Caco-2 (cell line): ENCODE measurements at places on chromosomes 1 and 21. TPM values are rescaled to one million over a fixed set of nuclear protein-coding genes. Genes with fewer than 3 reads are reported as not detected.

DNA sequence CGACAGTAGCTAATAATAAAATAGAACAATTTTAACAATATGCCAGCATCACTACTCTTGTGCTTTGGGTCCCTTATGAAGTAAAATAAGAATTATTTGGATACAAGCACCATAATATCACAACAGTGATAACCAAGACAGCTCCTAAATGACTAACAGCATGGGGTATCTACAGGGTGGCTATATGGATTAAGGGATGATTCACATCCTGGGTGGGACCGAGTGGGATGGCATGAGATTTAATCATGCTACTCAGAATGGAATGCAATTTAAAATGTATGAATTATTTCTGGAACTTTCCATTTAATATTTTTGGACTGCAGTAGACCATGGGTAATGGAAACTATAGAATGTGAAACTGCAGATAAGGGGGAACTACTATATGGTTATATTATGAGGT, 28.1 kb upstream of the B3GALNT2 start:
- DNase-seq, result no peak

DNA sequence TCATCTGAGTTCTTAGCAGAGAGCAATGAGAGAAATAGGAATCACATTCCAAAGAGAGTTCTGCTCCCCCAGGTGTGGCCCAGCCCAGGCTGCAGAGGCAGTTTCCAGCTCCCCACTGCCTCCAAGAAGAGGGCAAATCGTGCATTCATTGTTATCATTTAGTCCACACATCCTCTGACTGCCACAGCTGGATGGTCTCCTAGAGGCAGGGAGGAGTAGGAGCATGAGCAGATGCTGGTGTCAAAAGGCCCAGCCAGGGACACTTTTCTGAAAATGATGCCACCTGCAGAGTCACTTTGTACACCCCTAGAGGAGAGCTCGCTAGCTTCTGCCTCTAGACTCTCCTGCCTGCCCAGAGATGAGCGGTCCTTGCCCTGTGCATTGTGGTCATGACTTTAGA, 33.6 kb upstream of the GNPAT start:
- no peak for DNase-seq

- no peak for DNase-seq
These were observed 1420.4 kb upstream of the PRMT6 start for GRCh38 chr1:105636052-105636451.

DNA sequence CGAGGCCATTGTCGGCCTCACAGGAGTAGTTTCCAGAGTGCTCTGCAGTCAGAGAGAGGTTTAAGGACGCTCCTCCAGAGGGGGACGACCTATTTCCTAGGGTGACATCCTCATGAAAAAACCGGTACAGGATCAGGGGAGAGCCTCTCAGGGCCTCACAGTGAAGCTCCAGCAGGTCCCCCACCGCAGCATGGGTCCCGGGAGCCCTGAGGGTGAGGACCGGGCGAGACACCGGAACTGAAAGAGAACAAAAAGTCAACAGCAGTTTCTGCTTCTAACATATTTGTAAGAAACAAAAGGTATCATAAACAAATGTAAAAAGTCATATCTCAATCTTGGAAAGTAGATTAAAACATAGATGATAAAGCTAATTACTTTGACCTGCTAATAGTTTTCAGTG, 31.3 kb downstream of the FCRL5 start:
- DNase-seq, result no peak

Gene GBP6
- not detected in 2 replicates for total RNA-seq

DNA sequence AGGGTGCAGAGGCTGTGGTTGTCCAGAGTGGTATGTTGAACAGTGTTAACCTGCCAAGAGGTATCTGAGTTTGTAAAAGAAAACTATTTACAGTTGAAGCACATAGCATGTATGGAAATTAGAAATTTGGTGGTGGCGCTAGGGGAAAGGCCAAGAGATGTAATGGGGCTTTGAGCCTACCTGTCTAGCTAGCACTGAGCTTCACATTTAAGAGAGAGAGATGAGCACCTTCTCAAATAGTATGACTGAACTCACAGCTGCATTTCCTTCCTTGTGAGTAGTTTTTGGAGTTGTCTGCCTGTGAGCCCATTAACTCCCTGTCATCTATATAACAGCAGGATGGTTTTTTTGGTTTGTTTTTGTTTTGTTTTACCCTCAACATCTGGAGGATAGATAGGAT, 4.0 kb downstream of the CLIC4 start:
- no peak for DNase-seq

Gene AADACL4
- total RNA-seq, result not detected in 2 replicates

- DNase-seq, result no peak
These were observed 83.3 kb upstream of the PGBD5 start for GRCh38 chr1:230509281-230509977.

DNA sequence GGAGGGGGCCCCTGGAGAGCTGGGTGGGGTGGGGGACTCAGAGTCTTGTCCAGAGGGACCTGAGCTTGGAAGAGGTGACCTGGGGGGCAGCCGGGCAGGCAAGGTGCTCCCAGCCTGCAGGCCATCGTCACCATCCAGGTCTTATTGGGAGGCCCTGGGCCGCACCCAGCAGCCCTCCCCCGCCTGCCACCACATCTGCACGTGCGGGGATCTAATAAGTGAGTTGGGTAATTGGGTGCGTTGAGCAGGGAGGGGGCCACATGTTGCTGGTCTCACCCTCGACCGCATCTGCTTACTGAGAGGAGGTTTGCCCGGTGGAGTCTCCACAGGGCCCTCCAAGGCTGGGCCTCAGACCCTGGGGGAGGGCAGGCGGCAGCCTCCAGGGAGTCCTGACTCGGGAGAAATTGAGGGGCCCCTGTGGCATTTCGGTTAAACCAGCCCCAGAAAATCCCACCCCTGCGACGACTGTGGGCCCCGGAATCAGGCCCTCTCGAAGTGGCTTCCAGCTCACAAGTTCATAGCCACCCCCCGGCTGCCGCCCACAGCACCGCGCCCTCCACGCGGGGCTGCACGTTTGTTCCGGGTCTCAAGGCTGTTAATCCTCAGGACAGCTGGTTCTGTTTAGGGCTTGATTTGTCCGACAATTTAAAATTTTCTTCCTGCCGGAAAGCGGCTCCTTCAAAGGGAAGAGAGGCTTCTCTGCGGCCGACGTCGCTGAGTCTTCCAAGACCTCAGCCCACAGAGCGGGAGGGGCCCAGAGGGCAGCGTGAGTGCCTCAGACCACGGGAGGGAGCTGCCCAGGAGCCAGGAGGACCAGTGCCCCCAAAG, 14.7 kb upstream of the COL6A2 start:
- peak; percentile 30 for DNase-seq

GRCh38 chr1:112704391-112704933, 2.5 kb downstream of the RHOC start:
- no peak for DNase-seq

DNA sequence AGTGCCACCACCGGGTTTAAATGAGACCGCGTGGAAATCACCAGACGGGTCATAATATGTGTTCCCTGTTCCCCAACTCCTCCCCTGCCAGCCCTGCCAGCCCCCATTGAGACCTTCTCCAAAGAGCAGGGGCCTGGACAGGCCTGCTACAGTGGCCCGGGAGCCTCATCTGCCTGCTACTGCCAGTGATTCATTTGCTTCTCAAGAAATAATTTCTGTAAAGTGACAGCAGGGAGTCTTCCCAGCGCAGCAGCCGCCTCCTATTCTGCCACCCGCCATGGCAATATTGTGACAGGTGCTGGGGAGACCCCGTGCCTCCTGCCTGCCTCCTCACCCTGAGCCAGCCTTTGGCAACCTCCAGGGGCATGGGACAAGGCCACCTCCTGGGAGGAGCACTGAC, 8.9 kb downstream of the IFFO2 start:
- no peak for DNase-seq

- DNase-seq, result no peak
These were observed 8.1 kb downstream of the GNAI3 start for GRCh38 chr1:109556563-109556962.

Gene ELF3
- total RNA-seq, result 116 and 126 TPM in 2 replicates

- DNase-seq, result peak; percentile 7
These were observed 380.0 kb downstream of the DSCAM start for GRCh38 chr21:40466893-40467483.

DNA sequence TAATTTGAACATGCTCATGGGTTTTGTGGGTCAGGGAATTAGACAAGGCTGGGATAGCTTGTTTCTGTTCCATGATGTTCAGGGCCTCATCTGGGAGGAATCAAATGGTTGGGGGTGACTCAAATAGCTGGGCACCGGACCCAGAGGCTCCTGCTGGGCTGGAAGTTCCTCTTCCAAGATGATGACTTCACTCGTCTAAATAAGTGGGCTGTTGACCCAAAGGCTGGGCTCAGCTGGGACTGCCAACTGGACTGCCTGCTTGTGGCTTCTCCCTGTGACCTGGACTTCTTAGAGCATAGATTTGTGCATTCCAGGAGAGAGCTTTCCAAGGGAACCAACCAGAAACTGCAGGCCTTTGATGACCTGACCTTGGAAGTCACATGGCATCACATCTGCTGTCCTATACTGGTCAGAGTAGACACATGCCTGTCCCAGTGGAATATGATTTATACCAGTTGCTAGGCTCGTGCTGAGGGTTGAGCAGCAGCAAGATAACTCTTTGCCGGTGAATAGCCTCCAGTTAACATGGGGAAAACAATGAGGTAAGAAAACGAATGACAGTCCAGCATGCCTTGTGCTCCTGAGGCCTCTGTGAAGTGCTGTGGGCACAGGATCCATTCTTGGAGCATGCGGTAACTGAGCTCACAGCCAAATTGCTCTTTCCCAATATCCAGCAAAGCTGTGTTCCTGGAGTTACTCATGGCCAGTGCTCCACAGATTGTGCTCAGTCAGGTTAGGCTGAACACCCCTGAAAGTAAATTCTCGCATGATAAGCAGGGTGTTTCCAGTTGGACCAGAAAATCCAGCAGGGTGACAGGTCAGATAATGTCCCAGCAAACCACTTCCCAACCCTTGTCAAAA, 272.9 kb upstream of the TMEM51 start:
- DNase-seq, result peak; percentile 8

DNA sequence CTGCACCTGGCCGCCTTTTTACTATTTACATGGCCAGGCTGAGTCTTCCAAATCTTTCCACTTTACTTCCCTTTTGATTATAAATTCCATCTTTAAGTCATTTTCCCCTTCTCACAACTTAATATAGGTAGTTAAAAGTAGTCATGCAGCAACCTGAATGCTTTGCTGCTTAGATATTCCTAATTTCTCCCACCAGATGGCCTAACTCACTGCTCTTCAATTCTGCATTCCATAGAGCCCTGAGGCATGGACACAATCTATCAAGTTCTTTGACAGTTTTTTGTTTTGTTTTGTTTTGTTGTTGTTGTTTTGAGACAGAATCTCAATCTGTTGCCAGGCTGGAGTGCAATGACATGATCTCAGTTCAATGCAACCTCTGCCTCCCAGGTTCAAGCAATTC, 21.7 kb upstream of the FAAH start:
- no peak for DNase-seq

DNA sequence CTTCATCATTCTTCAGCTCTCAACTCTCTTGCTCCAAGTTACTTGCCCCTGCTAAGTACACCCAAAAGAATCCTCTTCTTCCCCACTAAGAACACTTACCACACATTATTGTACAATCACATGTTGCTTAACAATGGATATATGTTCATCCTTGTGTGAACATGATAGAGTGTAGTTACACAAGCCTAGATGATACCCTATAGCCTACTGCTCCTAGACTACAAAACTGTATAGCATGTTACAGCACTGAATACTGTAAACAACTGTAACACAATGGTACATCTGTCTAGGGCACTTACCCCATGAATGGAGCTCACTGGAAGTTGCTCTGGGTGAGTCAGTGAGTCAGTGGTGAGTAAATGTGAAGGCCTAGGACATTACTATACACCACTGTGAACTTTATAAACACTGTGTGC, 77.4 kb downstream of the RERE start:
- DNase-seq, result no peak

- peak; percentile 27 for DNase-seq
These were observed 104.6 kb downstream of the CACNA1E start for GRCh38 chr1:181587870-181588438.

DNA sequence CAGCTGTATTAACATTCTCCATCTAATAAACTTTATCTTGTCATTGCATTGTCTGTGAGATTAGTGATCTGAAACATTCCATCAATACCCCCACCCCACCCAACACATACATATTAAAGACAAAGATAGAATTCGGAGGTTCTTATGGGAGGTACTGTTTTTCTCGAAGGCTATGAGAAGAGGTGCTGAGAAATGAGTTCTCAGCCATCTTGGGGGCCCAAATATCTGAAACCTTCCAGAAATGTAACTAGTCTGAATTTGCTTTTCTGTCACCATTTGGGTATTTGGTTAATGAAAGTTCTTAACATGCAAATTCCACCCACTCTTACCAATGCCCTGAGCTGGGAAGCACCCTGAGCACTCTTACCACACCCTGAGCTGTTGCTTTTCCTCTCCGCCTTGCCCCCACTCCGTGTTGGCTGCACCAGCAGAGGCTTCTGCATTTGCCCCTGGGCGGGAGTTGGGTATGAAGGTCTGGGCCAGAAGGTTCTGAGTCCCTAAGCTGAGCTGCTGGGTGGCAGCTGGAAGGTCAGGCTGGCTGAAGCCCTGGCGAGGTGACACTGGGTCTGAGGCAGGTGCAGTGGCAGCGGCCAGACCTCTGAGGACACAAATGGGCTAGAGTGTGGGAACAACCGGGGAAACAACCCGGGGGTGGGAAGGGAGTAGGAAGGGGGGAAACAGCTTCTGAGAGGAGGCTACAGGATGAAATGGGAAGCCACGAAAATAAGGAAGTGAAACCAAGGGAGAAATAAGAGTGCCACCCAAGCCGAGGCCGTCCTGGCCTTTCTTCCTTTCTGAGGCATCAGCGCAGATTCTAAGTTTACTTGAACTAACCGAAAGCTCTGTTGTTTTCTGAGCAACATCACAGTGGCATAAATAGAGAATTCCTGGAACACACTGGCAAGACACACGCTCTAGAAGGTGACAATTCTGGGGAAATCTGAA, 26.3 kb upstream of the IER5 start:
- no peak for DNase-seq

GRCh38 chr1:94098585-94099111, 22.3 kb downstream of the ABCA4 start:
- DNase-seq, result no peak

DNA sequence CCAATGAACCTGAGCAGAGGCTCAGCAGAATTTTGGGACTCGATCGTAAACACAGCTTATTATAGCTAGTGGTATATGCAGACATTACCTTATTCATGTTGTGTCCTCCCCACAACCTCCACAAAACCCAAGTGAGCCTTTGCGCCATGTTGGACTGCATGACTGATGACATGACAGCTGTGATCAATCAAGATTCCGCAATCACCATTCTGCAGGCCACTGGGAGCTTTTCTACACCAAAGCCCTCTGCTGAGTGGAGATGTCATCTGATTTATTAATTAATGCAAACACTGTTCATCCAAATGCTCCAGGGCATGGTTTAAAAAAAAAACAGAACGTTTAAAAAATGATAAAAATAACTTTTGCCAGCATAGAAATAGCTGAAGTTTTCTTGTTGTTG, 7.9 kb upstream of the SRP9 start:
- no peak for DNase-seq

GRCh38 chr1:158324395-158324794, 6.9 kb downstream of the CD1B start:
- no peak for DNase-seq

DNA sequence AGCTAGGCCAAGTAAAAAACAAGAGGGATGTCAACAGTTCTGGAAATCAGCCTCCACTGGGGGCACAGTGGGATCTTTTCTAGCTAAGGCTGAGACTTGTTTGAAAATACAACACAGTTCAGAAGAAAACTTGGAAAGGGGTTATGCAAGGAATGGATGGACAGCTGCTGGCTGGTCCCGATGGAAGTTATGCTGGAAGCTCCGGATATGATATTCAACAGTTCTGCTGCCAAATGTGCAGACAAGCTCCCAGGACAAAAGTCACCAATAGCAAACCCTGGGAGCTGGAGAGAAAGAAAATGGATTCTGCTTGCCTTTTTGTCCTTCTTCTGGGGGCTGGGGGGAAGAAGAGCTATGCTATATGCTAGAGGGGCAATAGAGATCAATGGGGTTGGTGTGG, 14.3 kb downstream of the LMX1A start:
- no peak for DNase-seq
